ENCODE measurements at places on chromosomes 13 and 19.

DNA sequence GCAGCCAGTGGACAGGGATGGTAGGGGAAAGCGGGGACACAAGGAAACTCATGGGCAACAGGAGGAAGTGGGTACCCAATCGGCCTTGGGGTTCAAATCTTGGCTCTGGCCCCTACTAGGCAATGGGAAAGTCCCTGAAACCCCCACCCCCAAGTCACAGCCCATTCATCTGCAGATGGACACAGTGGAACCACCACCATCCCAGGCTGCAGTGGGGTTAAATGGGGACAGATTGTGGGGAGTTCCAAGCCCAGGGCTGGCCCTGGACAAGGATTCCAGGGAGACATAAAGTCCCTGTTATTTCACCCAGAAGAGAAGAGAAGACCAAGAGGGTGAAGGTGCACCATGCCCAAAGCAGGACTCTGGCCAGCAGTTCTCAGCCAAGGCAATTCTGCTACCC, 48.5 kb downstream of the CPAMD8 start:
- DNase-seq: no peak

- DNase-seq: no peak
These were observed 29.4 kb downstream of the MARK4 start for GRCh38 chr19:45280471-45280961.

GRCh38 chr19:50330365-50331078, 1.3 kb upstream of the KCNC3 start:
- peak; percentile 88 for DNase-seq

- DNase-seq: peak; percentile 23
These were observed 2.8 kb downstream of the SEMA6B start for GRCh38 chr19:4556597-4557127.

GRCh38 chr13:40345654-40346372, 320.6 kb downstream of the FOXO1 start:
- no peak for DNase-seq

DNA sequence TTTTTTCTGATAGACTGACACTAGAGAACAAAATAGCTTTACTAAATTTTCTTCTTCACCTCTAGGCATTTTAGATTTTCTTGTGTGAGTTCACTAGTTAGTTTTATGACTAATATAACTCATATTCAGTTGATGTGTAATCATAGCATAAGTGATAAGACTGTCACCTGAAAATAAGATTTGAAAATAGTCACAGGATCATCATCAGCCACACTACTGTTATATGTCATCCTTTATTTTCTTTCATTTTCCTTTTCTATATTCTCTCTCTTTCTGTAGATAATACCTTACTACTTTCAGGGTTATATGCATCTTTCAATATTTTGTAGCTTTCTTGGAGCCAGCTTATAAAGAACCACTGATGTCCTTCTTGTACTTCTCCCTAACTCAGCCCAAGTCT, 292.6 kb downstream of the TDRD3 start:
- no peak for DNase-seq

- DNase-seq: no peak
These were observed 965.2 kb downstream of the PCDH9 start for GRCh38 chr13:66264971-66265370.

DNA sequence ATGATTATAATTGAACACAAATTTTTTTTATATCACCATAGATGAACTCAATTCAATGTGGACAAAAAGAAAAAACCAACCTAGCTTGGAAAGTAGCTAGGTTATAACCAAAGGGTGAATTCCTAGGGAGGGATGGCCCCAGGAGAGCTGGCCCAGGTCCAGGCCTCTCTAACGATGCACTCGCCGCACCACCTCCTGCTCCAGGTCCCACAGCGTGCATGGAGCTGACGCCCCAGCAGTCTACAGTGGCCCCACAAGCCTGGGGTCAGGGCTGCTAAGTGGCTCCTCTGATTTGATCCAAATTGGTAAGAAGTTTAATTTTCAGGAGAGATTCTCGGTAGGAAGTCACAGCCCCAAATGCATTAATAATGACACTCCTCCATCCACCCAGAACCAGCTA, 48.8 kb downstream of the TSHZ3 start:
- no peak for DNase-seq

DNA sequence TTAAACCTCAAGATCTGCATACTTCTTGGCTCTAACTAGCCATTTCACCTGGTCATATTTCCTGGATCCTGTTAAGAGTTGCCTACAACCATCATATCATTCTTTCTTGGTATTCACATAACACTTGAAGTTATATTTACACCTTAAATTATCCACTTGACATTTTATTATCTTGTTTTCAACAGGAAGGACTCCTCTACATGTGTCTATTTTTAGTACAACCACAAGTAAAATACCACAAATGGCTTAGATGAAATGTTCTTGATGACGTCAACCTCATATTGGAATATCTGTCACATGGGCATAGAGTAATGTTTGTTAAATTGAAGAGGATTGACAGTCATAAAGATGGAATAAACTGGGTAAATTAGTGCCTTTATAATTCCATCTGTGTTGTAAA, 9.4 kb downstream of the PCDH20 start:
- DNase-seq: peak; percentile 24

DNA sequence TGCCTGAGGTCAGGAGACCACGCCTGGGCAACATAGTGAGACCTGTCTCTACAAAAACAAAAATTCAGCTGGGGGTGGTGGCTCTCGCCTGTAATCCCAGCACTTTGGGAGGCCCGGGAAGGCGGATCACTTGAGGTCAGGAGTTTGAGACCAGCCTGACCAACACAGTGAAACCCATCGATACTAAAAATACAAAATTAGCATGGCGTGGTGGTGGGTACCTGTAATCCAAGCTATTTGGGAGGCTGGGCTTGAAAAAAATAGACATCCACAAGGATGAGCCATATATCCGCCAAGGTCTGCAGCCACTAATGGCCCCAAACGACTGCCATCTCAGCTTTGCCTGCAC, 3.1 kb downstream of the RPS16 start:
- DNase-seq: no peak

DNA sequence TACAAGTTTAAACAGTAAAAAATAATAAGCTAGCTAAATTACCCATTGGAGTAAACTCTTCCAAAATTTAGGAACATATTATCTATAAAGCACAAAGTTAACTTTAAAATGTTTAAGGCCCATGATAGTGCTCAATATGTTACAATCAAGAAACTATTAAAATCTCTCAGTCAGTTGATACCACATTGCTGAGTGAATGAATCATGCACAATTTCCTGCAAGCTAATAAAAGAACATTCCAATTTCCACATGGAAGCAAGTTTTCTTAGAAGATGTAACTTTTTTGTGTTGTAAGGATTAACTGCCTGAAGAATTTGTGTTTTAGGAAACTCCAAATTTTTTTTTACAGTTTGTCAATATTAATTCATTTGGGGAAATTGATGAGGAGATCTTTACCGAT, 666.6 kb downstream of the SLITRK1 start:
- no peak for DNase-seq

DNA sequence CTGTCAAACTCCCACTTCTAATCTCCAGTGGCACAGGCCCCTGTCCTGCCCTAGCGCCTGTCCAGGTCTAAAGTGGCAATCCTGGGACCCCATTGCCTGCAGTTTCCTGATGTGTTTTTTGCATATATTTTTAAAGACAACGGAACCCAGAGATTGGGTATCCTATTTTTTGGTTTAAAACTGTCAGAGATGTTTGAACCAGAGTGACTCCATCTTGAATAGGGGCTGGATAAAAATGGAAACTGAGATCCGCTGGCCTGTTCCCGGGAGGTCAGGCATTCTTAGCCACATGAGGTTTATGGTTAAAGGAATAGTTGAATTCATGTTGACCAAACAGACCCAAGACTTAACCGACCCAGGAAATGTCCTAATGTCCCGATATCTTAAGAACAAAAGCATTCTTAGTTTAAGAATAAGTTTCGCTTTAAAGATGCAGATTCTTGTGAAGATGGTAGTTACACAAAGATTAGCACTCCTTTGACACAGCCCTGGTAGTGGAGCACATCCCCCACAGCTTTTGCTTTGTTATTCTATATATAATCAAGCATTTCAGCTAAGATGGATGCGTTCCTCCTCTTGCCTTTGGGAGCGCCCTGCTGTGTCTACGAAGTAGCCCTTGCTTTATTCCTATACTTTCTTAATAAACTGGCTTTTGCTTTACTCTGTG, 332.1 kb downstream of the UQCRFS1 start:
- no peak for DNase-seq

- no peak for DNase-seq
These were observed 55.6 kb downstream of the SLC7A1 start for GRCh38 chr13:29539856-29540255.
